Stomach (tissue), 19 donors: ENCODE measurements at places on chromosomes 16 and 17. TPM values are rescaled to one million over a fixed set of nuclear protein-coding genes. Genes with fewer than 3 reads are reported as not detected.

- no peak for DNase-seq
These were observed 13.9 kb upstream of the TNRC6C start for GRCh38 chr17:77944390-77945222.

- no peak for DNase-seq
These were observed 3.4 kb upstream of the RASD1 start for GRCh38 chr17:17499402-17500145.

DNA sequence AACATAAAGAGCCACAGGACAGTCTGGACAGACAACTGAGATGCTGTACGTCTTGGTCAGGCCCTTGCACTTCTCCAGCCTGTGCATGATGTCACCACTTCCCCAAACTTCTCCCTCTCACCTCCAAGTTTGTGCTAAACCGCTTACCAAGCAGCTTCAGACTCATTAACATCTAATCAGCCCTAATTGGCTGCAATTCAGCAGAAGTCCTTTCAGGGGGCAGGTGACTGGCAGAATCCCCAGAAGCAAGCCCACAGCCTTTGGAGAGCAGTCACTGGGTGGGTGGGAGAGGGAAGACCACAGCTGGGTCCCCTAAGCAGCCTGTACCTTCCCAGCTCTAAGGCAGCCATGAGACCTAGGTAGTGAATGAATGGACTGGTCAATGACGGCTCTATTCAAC is 161.4 kb downstream of the GRIN2A start:
- no peak for DNase-seq

GRCh38 chr16:12087901-12088421 is 111.4 kb downstream of the SNX29 start:
- peak; percentile 34 for DNase-seq

- no peak for DNase-seq
These were observed 13.6 kb downstream of the SMG6 start for GRCh38 chr17:2289878-2290478.

- no peak for DNase-seq
These were observed 704 bp downstream of the ASIC2 start for GRCh38 chr17:33292201-33292980.

Gene ALDOC
- total RNA-seq: 2.3 TPM

Gene UBALD1
- 6.8 TPM for total RNA-seq

GRCh38 chr17:77223642-77224420 is 83.1 kb downstream of the SEC14L1 start:
- no peak for DNase-seq

Gene CCL18
- total RNA-seq: 4.0 TPM

DNA sequence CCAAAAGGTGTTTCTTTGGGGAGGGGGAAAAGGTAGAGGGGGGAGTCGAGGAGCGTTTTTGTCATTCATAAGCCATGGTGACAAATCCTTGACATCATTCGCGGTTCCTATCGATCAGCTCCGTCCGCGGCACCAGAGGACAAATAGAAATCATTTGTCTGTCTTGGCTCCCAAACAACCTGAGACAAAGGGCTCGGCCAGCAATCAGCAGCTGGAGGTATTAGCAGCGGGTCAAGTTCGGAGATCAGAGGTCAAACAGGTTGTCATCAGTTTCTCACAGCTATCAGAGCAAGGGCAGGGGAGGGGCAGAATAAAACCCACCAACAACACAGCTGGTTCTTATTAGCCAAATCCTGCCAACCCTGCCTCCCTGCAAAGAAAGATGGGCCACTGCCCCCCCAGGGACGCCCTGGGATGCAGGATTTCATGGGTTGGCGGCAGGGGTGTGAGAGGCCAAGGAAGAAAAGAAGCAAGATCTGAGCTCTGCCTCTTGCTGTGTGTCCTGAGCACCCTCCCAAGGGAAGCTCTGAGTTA is 145.3 kb upstream of the LHX1 start:
- no peak for DNase-seq

Gene KREMEN2
- total RNA-seq: 0.37 TPM

DNA sequence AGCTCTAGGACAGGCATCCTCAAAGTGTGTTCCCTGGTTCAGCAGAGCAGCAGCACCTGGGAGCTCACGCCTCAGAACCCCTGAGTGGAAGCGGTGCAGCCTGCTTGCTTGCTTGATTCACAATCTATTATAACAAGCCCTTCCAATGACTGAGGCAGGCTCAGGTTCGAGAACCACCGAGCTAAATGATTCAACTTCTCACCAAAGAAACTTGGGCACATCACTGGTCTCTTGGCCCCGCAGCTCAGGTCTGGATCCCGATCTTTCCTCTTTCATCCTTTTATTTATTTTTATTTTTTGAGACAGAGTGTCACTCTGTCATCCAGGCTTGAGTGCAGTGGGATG is 24.5 kb downstream of the CLUH start:
- no peak for DNase-seq

GRCh38 chr17:58326609-58327362 is 1.8 kb downstream of the TSPOAP1 start:
- no peak for DNase-seq

DNA sequence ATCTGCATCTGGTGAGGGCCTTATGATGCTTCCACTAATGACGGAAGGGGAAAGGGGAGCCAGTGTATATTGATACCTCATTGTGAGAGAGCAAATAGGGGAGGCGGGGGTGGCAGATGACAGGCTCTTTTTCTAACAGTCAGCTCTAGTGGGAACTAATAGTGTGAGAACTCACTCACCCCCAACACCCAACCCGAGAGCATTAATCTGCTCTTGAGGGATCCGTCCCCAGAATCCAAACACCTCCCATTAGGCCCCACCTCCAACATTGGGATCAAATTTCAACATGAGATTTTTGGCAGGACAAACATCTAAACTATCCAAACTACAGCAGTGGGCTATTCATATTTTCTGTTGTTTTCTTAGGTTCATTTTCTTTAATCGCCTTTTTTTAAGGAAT is 54.4 kb downstream of the BPTF start:
- no peak for DNase-seq

Gene SREBF1
- 18.9 TPM for total RNA-seq

Gene SPATA32
- total RNA-seq: not detected

Gene SLC5A2
- total RNA-seq: not detected

- peak; percentile 72 for DNase-seq
These were observed 330 bp downstream of the CASKIN2 start for GRCh38 chr17:75514919-75515495.

Gene ADAD2
- total RNA-seq: not detected

GRCh38 chr16:65295527-65295926 is 173.7 kb upstream of the CDH11 start:
- DNase-seq: no peak

Gene ZNF385C
- total RNA-seq: not detected

- DNase-seq: no peak
These were observed 44.9 kb upstream of the PEMT start for GRCh38 chr17:17636272-17636885.

DNA sequence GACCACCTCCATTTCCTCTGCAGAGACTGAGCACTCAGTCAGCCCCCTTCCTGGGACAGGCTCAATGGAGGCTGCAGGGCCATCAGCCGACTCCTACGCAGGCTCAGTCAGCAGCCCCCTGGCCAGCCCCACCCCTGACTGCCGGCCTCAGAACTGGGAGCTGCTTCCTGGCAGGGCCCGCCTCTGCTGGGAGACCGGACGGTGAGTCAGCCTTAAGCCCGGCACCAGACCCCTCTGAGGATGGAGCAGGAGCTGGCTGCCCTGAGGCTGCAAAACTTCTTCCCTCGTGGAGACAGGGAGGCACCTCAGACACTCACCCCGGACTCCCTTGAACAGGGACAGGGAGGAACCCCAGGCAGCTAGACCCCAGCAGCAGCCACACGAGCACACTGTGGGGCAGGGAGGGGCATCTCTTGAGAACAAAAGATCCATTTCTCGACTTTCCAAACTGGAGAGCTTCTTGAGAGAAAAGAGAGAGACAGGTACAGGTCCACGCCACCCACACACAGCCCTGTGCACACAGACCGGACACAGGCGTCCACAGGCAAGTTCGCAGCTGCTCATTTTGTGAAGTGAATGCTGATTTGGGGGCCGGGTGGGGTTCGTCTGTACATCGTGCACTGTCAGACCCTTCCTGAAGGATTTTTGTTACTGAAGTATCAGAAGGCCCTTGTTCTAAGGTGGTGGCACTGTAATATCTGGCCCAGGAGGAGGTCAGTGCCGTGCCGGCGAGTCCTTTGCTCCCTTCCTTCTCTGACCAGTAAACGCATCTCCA is 1.3 kb upstream of the TUBB3 start:
- DNase-seq: peak; percentile 58

Gene KRTAP1-1
- total RNA-seq: not detected

- no peak for DNase-seq
These were observed 5.0 kb upstream of the NXPH3 start for GRCh38 chr17:49570540-49571242.

Gene TP53TG3C
- total RNA-seq: not detected

Gene ZNF469
- total RNA-seq: 0.29 TPM

DNA sequence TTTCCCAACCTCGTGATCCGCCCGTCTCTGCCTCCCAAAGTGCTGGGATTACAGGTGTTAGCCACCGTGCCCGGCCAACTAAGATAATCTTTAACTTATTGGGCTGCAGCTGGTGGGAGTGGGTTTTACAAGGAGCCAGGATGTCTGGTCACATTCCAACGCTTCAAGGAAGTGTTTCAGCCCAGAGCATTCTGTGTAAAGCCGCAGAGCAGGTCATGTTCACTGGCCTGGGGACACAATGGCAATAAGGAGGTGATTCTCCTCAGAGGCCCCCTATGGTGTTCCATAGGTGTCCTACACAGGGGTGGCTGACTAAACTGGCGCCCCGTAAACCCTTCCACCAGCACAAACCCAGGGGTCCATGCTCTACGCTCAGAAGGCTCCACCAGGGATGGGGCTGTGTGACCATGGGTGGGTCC is 1.2 kb downstream of the QPRT start:
- peak; percentile 39 for DNase-seq

GRCh38 chr16:75491876-75492275 is 3.4 kb downstream of the CHST6 start:
- peak; percentile 55 for DNase-seq

- DNase-seq: no peak
These were observed 31.8 kb downstream of the CCL4 start for GRCh38 chr17:36135465-36135864.

Gene DRC3
- total RNA-seq: 1.1 TPM

DNA sequence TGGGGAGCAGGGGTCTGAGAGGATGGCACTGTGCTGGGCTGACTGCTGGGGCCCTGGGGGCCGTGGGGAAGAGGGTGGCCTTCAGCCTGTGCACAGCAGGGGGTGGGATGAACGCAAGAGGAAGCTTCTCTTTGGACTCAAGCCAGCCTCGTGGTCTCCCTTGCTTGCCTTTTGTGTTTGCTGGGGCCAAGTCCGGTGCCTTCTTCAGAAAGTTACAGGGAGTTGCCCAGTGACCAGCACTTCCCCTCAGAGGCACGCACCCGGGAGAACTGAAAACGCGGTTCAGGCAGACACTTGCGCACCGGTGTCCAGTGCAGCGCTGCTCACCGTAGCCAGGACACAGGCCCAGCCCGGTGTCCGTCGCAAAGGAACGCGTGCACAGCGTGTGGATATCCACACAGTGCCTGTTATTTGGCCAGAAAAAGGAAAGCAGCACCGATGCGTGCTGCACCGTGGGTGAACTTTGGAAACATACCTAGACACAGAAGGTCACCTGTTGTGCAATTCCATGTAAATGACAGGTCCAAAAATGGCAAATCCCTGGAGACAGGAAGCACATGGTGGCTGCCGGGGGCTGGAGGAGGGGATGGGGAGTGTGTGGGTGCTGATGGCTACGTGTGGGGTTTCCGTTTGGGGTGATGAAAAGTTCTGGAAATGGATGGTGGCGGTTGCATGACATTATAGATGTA is 29.4 kb upstream of the NUDT16L1 start:
- peak; percentile 61 for DNase-seq

- peak; percentile 44 for DNase-seq
These were observed 305.6 kb downstream of the CPPED1 start for GRCh38 chr16:12498077-12498476.

DNA sequence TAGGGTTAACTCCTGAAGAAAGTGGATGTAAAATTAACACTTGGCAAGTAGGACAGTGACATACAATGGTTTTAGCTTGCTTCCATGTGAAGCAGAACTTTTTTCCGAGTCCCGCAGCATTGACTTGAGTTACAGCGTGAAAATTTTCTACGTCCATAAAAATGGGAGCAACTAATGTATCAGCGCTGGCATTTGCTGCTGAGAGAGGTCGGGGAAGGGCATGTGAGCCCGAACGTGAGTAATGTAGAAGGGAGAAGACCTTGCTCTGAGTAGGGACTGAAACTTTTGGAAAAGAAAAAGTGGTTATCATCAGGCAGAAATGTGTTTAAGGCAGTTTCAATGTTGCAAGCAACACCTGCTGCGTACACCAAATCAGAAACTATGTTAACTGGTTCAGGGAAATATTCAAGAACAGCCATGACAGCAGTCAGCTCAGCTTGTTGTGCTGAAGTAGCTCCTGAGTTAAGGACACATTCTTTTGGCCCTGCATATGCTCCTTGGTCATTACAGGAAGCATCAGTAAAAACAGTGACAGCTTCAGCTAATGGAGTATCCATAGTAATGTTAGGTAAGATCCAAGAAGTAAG is 70.9 kb upstream of the ARL4D start:
- no peak for DNase-seq

Gene TMEM220
- 14.1 TPM for total RNA-seq

DNA sequence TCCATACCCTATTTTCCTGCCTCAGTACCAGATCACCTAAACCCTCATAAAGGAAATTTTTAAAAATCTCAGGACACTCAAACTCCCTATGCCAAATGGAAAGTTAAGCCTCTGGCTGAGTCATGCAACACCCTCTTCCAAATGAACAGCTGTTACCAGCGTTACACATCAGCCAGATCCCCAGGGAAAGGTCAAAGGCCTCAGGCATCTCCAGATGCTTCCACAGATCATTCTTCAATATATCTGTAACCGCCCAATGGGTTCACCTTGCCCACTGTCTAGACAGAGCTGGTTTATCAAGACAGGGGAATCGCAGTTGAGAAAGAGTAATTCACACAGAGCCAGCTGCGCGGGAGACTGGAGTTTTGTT is 29.1 kb upstream of the SHCBP1 start:
- no peak for DNase-seq

Gene AIPL1
- total RNA-seq: not detected

DNA sequence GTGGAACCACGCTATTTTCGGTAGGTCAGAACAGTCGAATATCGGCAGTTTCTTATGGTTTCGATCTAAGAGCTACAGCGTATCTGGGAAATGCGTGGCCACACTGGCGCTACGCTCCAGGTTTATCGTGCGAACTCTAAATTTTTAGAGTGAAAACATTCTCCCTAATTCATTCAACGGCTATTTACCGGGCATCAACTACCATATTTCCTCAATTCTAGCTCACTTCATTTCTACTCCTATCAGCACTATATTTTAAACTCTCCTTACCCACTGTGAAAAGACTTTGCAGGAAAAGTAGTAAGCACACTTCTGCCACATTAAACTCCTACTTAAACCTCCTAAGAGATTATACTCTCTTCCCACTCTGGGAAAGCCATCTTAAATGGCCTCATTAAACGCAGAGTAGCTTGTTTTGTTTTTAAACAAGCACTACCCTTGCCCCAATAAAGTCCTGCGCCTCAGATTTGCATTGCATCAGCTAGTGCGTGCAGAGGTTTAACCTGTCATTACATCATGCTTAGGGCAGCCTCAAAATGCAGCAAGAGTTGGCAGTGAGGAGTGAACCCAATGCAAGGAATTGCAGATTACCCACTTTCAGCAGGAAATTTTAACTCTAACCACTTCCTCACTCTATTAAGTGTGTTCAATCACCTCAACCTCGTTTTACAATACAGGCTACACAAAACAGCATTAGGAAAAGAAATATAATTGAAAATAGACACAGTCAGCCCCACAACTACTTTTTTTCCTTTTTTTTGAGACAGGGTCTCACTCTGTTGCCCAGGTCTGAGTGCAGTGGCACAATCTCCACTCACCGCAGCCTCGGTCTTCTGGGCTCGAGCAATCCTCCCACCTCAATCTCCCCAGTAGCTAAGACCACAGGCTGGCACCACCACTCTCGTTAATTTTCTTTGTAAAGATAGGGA is 18.8 kb downstream of the SIAH1 start:
- DNase-seq: peak; percentile 87

Gene SMIM22
- 20.5 TPM for total RNA-seq
